ENCODE measurements at places on chromosomes 12 and 14.

GRCh38 chr12:53703756-53704155, 23.5 kb downstream of the CALCOCO1 start:
- DNase-seq = no peak

DNA sequence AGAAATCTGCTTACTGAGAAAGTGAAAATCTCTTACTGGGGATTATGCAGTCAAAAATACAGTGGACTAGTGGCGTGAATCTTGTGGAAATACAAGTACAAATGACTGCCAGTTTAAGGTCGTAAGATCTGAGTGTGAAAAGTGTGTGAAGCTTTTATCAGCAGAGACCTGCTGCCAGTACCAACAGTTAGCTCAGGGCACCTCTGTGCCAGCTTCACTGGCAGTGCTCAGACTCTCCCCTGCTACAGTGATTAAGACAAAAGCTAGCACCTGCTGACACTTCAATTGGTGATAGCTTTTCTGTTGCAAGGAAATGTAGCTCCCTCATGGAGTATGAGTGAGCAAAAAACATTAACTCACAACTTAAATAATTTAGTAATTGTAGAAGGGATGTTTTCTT, 185.1 kb downstream of the ANO6 start:
- DNase-seq = no peak

GRCh38 chr12:37666069-37666781, 650.3 kb upstream of the ALG10B start:
- no peak for DNase-seq

GRCh38 chr14:50798048-50798421, 32.9 kb downstream of the NIN start:
- DNase-seq = no peak

DNA sequence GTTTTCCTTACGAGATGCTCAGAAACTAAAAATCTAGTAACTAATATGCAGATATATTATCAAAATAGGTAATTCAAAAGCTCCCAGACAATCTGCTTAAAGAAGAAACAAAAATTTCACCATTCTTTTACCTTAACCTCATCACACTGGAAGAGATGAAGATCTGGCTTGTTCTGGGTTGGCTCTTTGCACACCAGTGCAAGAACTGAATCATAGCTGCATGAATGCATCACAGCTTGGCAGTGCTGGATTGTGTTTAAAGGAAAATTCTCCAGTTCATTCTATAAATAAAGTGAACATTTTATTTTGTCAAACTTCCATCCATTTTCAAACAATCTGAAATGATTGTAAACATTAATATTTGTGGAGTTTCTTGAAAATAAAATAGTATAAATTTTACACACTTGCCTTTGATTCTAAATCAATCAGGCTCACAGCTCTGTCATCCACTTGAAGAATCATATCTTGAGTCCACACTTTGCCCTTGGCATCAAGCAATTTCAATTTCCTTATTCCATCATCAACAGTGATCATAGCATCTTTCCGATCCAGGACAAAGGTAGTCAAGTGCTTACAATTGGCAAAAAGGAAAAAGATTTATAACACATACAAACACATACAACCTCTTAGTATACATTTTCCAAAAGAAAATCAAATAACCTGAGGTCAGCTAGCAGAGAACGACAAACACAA, 119.8 kb downstream of the EPS8 start:
- DNase-seq = no peak

DNA sequence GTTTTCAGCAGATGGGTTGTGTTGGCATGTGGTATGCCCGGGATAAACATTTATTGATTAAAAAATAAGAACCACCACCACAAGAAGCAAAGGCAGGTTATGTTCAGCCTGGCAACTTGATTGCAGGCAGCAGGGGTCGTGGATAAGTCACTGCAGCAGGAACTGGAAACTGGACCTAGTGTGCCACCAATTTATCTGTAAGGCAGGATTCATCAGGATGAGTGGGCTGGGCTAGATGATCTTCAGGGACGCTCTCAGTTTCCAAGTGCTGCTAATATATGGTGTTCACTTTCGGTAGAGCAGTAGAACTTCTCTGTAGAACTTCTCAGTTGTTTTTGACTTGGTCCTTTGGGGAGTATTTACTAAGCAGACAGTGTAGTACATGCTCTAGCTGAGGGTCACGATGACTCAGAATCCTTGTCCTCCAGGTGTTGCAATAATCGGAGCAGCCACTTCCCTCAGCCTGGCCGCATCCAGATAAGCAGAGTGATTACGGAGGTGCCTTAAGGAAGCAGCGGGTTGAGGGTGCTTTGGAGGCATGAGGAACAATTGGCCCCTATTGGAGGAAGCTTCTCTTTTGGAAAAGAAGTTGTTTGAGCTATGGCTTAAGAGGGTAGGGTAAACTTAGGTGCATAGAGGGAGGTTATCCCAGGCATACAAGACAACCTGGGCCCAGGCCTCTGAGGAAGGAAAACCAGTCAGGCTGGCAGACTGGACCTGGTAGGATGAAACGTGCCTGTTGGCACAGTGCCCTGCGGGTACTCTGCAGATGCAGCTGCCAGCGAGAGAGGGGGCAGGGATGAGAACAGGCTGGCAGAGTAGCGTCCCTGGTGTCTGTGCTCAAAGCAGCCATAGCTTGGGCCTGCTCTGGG, 104.0 kb downstream of the GPR135 start:
- peak; percentile 95 for DNase-seq

DNA sequence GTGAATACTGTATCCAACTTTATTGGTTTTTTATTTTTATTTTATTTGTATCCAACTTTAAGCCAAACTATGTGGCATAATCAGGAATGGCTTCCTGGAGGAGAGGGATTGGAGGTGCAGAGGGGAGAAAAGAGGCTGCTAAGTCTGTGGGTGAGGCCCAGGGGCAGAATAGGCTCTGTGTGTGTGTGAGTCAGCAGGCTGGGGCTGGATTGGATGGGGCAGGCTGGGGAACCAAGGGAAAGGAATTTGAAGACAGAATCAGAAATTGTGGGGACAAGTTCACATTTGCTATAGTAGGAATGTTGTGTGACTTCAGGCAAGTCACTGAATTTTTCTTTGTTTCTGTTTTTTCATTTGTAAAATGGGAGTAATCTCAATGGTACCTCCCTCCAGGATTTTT, 12.8 kb upstream of the RILPL1 start:
- DNase-seq = peak; percentile 72

DNA sequence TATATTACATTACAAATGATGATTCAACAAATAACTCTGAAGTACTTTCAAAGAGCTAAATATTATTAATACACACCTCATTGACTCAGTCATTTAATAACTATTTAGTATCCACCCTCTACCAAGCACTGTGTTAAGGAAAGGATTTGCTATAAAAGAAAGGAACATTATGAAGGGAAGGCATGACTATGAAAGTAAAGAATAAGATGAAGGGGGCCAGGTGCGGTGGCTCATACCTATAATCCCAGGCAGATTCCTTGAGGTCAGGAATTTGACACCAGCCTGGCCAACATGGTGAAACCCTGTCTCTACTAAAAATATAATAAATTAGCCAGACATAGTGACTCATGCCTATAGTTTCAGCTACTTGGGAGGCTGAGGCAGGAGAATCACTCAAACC, 107.9 kb downstream of the PLCZ1 start:
- DNase-seq = peak; percentile 58

- no peak for DNase-seq
Observed at GRCh38 chr14:53881161-53881871, 75.3 kb downstream of the BMP4 start.

GRCh38 chr12:1814266-1814665, 6.1 kb upstream of the LRTM2 start:
- no peak for DNase-seq

DNA sequence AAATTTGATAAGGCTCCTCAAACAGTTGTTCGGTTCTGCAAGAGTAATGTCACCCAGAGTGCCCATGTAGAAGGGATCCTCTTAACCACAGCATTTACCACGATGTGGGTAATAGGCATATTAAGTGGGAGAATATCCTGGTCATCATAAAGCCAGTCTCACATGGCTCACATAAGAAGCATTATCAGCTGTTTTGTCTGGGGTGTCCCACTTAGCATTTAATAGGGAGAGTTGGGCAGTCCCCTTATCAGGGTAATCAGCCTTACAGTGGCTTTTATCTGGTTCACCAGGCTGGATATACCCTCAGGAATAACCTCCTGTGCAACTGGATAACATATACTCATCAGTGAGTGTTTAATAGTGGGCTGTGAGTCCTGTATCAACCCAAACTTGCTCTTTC, 12.9 kb upstream of the TMEM263 start:
- no peak for DNase-seq

GRCh38 chr12:124583854-124584253, 16.4 kb upstream of the NCOR2 start:
- DNase-seq = no peak

DNA sequence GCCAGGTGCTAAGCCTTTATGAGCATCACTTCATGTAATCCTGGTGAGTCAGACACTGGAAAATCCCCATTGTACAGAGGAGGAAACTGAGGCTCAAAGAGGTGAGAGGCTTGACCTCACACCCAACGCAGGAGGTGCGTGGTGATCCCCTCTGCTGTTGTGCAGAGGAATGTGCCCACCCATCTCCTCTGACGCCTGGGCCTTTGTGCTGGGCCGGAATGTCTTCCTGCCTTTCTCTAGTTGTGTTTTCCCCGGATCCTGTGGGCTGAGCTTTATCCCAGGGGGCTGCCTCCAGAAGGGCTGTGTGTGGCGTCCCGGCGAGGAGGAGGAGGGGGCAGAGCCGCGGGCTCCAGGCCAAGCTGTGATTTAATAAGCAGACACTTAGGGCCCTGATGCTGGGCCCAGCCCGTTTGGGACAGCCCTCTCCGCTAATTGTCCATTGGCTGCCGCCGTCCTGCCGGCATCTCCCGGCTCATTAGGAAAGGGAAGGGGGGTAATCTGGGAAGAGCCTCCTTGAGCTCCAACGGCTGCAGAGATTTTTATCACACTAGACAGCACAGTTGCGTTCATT, 653.6 kb downstream of the MED13L start:
- DNase-seq = no peak

GRCh38 chr14:77260631-77261030, 10.4 kb downstream of the NGB start:
- no peak for DNase-seq

GRCh38 chr14:20498622-20499021, 6.7 kb upstream of the RNASE10 start:
- no peak for DNase-seq

DNA sequence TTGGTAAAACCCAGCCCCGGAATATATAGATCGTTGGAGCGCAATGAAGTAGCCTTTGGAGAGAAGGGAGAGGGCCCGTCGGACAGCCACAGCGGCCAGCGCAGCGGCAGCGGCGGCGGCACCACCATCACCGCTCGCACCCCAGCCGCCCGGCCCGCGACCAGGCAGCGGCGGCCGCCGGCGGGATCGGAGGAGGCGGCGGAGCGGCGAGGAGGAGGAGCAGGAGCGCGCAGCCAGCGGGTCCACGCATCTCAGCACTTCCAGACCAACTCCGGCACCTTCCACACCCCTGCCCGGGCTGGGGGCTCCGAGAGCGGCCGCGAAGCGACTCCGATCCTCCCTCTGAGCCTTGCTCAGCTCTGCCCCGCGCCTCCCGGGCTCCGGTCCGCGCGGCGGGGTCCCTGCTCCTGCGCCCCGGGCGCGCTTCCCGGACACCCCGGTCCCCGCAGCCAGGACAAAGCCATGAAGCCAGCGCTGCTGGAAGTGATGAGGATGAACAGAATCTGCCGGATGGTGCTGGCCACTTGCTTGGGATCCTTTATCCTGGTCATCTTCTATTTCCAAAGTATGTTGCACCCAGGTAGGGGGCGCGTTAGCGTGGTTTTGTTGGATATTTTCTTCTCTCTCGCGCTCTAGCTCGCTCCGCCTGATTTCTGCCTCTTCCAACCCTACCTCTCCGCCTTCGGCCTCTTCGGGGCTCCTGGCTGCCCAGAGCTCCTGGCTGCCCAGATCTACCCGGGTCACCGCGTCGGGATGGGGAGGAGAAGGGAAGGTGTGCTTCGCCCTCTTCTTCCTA, 400 bp downstream of the CHST11 start:
- peak; percentile 58 for DNase-seq

- no peak for DNase-seq
Observed at GRCh38 chr12:55789171-55789570, 28.4 kb downstream of the SARNP start.

- DNase-seq = no peak
Observed at GRCh38 chr12:54421175-54421878, 2.3 kb upstream of the ITGA5 start.

DNA sequence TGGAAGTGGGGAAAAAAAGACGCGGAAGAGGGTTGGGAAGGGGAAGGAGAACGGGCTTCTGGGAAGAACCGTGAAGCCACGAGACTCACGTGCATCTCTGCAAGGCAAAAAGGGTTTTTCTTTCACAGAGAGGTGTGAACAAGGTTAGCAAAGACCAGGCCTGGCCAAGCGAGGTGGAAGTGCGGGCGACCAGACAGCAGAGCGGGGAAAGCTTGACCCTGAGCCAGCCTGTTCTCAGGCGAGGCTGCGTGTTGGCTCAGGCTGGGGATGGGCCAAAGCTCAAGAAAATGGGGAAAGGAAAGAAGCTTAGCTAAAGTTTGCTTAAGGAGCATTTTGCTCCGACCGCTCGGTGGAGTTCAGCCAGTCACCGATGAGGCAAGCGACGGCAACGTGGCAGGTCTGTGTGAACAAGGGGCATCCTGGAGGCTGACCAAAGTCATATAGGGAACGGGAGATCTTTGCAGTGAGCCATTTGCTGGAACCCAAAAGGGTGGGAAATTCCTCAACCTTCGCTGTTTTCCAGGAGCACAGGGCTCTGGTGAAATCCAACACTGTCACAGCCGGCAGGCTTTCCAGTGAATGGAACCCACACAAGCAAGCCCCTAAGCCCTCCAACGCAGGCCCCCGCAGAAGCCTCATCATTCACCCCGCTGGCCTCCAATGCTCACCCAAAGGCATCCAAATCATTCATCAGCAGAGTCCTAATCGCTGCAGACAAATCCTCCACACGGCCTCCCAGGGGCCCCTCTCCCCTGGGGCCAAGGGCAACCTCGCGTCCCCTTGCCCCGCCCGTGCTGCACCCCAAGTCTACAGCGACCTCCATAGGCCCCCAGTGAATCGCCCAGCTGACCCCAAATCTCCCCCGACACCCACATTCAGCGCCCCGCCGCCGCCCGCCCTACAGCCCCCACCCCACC, 754 bp downstream of the ZNF605 start:
- peak; percentile 57 for DNase-seq

- DNase-seq = peak; percentile 51
Observed at GRCh38 chr12:124143726-124144125, 151.2 kb upstream of the RFLNA start.
